COR-L47 (cell line): ENCODE measurements at places on chromosomes 13 and 19.

- no peak for DNase-seq
Observed at GRCh38 chr19:40494191-40494838, 27.5 kb downstream of the SPTBN4 start.

DNA sequence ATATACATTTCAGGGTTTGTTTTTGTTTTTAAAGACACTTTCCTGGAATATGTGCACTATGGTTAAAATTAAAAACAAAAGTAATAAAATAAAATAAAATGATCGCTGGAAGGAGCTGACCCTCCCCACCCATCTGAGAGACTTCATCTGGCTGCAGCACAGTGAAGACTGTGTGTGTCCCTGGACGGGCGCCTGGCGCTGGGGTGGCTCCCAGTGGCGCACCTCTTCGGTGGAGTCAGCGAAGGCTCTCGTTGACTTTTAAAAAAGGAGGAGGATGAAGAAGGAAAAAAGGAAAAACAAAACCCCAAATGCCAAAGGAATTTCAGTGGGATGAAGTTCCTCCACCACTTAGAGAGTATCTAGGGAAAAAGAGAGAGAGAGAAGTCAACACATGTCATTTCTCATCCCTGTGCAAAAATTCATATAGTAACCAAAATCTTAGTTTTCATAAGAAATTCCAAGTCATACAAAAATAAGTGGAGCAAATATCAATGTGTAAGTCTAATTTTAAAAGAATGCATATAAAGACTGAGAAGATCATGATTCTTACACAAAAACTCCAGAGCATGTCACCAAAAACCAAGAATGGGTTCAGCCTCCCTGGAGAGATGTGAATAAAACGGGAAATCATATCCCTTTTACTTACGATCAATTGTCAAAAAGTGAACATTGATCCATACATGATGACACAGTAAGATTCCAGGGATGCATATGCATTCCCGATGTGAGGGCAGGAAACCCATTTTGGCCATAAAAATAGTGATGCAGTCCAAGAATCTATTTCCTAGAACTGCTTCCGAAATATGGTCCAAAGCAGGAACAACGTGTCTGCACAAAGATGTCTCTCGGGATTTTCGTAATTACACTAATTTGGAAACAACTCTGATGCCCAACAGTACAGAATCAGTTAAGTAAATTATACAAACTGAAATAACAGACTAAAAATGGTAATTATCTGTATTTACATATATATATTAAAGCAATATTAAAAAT, 123.8 kb downstream of the STK24 start:
- no peak for DNase-seq

GRCh38 chr19:43594710-43595604, 977 bp downstream of the IRGQ start:
- peak; percentile 68 for DNase-seq

DNA sequence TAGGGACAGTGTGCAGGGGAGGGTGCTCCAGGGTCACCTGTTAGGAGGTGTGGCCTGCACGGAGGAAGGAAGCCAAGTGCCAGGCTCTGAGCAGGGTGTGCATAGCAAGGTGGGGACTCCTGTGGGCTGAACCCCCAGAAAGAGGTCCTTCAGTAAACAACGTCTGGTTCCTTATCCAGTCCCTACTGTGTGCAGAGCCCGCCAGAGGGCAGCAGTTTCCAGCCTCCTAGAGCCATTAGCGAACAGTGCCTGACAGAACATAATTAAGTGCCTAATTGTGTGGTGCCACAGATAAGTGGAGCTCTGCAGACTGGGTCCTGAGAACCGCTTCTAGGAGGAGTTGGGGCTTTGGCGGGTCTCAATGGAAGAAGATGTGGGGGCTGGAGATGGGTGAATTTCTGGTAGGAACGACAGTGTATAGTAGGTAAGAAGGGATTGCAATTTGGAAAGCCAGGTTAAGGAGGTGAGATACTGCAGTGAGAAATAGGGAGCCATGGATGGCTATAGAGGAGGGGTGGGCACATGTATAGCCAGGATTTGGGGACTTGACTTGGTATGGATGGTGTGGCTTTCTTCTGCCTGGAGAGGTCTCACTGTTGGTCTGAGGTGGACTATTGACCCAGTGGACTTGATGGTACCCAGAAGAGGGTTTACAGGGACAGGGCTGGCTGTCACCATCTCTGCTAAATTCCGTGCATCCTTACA, 323.1 kb downstream of the ZNF536 start:
- DNase-seq, result no peak
